Anterior cingulate cortex (tissue), 58 donors: ENCODE measurements at places on chromosomes 2 and 18.

DNA sequence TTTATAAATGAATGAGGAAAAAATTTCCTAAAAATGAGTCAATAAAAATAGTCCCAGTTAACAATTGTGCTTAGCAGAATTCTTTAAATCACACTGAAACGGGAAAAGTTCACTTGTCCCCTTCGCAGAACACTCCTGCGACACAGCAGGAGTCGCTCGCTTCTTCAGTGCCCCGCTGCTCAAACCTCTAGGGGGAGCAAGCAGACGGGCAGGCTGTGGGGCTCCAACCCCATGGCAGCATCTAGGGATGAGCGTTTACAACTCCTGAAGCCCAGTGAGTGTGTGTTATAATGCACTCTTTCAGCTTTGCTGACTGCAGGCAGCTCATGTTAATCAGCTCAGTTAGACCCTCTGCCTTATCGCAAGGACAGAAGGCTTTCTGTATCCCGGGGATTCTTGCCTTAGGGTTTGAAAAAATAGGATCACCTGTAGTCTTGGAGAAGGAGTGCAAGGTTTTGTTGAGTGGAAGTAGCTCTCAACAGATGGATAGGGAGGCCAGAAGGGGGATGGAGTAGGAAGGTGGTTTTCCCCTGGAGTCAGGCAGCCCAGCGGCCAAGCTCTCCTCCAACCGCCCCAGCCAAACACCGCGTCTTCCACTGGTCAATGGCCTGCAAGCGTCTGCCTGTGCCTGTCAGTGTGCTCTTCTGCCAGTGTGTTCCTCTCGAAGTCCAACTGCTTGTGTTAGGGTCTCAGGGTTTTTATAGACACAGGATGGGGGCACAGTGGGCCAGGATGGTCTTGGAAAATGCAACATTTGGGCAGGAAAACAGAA is 1977.7 kb upstream of the LRRTM1 start:
- DNase-seq, result no peak

- DNase-seq, result no peak
These were observed 52.0 kb downstream of the CXCR4 start for GRCh38 chr2:136065907-136066306.

DNA sequence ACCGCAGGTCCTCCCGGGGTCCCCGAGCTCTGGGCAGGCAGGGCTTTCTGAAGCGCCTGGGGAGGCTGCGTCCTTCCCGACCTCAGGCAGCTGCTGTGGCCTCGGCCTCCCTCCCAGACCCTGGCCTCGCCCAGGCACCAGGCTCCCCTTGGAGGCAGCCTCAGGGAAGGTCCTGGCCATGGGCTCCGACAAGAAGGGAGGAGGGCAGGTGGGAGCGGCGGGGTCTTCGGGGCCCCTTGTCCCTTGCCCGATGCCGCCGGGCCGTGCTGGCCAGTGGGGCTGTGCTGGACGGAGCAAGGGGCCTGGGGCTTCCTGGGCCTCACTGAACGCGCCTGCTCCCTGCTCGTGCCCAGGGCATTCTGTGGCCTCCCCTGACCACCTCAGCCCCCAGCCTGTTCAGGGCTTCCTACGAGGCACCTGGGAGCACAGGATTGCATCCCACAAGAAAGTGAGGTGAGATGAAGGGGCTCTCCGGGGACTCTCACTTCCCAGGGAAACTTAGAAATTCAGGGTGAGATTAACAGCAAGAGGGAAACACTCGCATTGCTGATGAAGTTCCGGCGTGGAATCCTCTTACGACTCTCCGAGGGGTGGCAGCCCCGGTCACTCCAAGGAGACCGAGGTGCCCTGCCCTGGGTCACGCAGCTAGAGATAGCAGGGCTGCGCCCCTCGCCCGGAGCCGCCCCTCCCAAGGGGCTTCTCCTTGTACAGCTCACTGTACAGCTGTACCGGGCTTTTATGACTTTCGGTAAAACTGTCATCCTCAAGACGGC is 778 bp downstream of the MFSD2B start:
- DNase-seq, result no peak

- DNase-seq, result no peak
These were observed 7.8 kb upstream of the SEMA4C start for GRCh38 chr2:96877631-96878092.

GRCh38 chr18:48229552-48229981 is 179.6 kb downstream of the ZBTB7C start:
- DNase-seq, result no peak

- no peak for DNase-seq
These were observed 47.4 kb downstream of the FSIP2 start for GRCh38 chr2:185785851-185786473.

GRCh38 chr2:105929516-105929915 is 184.8 kb downstream of the NCK2 start:
- DNase-seq, result no peak

DNA sequence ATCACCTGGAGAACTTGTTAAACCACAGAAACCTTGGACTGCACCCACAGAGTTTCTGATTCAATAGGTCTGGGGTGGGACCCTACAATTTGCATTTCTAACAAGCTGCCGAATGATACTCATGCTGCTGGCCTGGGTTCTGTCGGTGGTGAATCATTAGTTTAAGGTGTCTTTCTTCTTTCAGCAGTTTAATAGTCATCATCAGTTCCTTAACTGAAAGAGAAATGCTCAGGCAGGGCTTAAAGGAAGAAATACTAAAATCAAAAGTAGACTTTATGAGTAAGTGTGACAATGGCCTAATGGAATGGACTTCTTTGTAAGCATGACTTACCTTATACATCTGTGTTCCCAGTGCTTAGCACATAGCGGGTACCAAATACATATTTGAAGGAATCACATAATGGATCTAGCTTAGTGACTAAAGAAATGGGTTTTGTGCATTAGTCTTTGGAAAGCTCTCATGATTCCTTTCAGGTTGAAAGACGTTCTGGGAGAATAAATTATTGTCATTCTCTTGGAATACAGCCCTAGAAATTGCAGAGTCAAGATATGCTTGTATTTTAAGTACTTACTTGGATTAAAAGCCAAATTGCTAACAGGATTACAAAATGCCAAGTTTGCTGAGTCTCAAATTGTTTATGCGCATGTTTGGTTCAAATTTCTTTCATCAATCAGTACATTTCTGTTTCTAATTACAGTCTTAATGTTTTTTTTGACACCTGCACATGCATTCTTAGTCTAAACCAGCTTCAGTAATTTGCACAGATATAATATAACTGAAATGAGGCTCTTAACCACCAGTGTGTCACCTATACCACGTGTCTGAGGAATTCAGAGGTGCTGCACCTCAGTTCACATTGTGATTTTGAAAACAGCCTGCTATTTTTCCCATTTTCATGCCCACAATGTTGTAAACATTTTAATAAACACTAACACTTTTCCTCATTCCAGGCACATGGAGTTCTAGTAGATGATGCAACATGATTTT is 220.3 kb upstream of the NRP2 start:
- DNase-seq, result no peak

GRCh38 chr2:172921532-172922236 is 154.0 kb upstream of the MAP3K20 start:
- DNase-seq, result no peak

- no peak for DNase-seq
These were observed 109.2 kb downstream of the PTPRM start for GRCh38 chr18:7676253-7676873.

DNA sequence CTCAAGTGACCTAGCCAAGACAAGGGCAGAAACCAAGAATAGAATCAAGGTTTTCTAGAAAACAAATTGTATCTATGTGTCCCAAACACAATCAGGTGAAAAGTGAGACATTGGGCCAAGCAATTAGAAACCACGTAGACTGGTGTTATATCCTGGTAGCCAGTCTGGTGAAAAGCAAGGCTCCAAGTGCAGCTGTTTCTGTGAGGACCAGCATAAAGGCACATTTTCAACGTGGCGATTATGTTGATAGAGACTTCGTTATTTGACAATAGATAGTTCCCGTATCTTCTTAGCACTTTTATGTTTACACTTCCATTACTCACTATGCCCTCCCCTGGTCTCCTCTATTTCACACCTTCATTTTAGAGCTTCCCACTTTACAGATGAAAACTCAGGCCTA is 103.2 kb upstream of the ZFP36L2 start:
- DNase-seq, result no peak

DNA sequence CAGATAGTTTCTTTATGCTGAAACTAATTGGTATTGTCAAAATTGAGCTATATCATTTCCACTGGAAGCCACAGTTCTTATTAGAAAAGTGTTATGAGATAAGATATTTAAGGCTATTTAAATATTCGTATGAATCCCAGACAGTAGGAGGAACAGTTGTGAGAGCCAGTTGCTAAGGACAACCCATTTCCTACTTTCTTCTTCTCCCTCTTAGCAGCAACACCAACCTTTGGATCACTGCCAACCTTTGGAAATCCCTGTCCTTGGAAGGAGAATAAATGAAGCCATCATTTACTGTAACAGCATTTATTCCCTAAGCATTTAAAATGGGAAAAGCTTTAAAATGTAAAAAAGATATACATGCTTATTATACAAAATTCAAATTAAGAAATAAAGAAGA is 85.8 kb downstream of the PLCL1 start:
- DNase-seq, result no peak

GRCh38 chr2:237782181-237782580 is 16.4 kb upstream of the RBM44 start:
- no peak for DNase-seq

GRCh38 chr2:71389384-71390072 is 57.9 kb downstream of the ZNF638 start:
- no peak for DNase-seq

- no peak for DNase-seq
These were observed 138.4 kb downstream of the GALNT3 start for GRCh38 chr2:165655661-165656060.

GRCh38 chr2:173898178-173898668 is 67.0 kb downstream of the SP3 start:
- DNase-seq, result no peak

DNA sequence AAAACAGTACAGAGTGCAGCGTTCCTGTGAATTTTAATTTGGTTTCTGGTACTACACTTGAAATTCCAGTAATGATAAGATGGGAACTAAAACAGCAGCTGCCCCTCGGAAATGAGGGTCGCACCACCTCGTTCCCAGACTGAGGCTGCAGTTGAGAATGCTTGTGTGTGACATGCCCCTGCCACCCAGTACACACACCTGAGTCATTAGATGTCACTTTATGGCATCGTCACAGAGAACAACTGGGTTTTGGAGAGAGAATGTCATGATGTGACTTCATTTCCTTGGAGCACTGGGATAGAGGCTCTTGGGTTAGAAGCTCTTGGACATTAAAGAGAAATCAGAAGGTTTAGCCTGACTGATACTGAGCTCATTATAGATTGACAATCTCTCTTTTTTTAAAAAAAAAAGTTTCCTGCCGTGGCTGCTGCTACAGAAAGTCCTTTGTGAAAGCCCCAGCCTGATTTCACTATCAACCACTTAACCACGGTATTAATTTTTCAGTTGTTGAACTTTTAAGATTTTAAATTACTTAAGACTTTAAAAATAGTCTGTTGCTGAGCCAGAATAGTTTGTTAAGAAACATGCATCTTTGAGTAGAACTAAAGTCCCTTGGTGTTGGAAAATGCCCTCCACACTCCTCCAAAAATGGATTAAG is 24.5 kb downstream of the BCL2L11 start:
- no peak for DNase-seq

DNA sequence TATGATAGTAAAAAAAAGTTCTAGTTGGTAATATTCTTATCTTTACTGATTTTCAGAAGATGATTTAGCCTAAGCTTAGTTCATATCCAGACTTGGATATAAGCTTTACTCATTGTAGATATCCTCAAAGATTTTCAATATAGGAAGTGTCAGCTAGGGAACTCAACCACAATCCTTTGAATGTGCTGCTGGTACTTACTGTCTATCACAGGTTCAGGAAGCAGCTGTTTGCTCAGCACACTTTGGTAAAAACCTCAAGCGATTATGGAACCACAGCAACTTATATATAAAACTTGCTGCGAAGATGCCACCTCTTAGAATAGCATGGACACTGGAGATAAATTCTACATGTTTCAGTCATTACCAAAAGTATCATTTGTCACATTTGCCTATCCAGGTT is 60.1 kb upstream of the TNFRSF11A start:
- DNase-seq, result no peak

DNA sequence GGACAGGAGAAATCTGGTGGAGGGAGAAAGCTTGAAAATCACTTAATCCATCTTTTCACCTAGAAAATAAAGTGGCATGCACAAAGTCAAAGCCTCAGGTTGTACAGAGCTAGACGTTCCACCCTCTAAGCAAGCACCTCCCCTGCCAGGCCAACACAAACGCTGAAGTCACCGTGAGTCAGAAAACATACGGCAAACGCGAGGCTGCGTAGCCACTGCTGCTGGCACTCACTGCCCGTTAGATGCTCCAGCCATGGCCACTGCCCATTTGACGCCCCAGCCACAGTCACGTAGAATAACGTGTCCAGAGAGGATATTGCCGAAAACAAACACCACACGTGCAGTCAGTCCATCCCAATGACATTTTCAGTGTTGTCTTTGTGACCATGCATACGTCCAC is 209.7 kb upstream of the PXDN start:
- no peak for DNase-seq

DNA sequence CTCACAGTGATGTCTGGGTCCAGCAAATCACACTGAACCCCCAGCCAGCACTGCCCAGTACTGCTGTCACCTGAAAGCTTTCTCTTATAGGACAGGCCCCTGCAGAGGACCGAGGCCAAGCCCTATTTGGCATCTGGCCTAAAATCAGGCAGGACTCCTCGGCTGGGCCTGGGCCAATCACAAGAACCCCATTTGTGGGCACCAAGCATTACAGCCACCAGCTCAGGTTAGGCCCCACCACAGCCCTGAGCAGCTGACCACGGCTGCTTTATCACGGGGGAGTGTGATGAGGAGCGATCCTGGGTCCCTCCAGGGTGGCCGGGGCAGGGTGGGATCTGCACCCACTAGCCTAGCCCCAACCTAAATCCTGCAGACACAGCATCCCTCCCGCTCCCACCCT is 8.2 kb downstream of the BIN1 start:
- DNase-seq, result no peak

DNA sequence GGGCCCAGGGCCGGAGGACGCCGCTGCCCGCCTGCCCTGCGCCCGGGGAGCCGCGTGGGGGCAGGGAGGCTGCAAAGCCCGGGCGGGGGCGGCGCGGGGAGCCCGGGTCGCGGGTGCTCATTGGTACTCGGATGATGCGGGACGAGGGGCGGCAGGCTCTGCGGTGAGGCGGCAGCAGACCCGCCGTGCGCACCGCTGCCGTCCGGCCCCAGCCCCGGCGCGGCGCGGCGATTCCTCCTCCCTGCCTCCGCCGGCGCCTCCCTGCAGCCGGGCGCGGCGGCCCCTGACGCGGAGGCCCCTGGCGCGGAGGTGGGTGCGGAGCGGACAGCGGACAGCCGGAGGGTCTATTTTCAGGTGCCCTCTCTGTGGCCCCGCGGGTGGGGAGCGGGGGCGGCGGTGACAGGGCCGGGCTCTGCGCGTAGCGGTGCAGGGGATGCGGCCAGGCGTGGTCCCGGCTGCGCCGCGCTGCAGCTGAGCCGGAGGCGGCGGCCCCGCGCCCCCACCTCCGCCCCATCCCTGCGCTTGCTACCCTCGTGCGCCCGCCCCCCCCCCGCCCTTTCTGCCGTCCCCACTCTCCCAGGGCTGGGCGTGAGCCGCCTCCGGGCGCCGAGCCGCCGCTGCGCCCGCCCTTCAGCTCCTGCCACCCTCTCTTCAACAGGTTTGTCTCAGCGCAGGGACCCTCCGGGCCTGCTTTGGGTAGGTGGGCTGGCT is 640 bp downstream of the SPTBN1 start:
- DNase-seq, result peak; percentile 55
